Nucleus accumbens (tissue), 56 donors: ENCODE measurements at places on chromosomes 11 and 22.

DNA sequence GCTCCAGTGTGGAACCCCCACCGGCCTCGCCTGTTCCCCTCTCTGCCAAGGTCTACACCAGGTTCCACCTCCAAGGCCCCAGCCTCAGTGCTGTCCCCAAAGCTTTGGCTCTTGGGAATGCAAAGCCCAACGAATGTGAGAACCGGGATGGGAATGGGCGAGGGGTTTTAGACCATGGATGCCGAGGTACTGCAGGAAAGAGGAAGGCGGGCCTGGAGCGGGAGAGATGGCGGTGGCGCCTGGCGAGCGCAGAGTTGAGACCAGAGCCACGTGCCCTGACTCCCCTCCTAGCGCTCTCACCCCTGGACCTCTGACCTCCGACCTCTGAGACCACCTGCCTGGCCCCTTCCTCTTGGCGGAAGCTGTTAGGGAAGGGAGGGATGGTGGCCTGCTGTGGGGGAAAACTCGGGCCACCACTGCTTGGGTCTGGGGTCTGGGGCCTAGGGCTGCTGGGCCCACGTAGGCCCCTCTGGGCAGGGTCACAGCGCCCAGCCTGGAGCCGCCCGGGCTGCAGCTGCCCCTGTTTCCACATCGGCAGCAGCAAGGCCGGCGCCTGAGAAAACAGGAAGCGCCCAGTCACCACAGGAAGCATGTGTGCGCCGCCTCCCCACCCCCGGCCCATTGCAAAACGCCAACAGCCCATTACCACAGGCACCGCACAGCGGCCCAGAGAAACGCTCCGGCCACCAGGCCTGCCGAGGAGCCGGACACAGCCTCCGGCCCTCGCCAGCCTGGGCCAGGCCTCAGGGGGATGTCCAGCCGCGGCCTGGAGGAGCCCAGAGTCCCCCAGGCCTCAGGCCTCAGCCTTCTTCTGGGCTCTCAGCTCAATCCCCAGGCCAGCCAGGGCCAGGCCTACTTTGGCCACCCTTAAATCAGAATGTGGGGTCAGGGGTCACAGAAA lies 13.8 kb upstream of the SLC39A13 start:
- no peak for DNase-seq

DNA sequence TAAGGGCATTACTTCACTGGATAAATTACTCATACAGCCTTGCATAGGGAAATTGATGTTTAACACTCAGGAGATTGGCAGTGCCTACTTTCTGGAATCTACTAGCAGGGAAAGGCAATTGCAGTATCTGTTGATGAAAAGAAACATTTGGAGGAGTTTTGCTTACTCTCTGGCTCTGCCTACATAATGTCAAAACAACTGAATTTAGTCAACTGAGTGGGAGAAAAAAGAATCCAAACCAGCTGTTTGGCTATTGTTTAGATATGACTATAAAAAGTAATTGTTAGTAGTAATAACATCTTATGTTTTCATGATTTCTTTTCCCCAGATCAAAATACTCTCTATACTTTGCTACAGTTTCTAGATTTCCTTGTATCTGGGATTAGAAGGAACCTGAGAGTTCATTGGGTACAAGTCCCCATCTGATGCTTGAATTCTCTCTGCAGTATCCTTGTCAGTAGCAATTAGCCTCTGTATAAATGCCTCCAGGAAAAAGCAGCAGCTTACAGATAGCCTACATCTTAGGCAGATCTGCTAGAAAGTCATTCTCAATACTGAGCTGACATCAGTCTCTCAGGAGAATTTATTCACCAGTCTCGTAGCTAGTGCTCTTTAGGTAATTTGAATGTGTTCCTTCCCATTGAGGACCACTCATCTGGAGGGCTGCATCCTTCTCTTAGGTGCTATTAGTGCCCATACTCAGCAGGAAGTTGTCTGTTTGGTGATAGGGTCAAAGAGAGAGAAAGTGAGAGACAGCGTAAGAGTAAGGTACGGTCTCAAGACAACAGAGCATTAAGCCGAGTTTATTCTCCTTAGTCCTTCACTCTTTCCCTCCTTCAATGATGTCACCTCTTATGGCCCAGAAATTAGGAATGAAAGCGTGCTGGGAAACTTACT lies 185.9 kb upstream of the CCDC90B start:
- no peak for DNase-seq

DNA sequence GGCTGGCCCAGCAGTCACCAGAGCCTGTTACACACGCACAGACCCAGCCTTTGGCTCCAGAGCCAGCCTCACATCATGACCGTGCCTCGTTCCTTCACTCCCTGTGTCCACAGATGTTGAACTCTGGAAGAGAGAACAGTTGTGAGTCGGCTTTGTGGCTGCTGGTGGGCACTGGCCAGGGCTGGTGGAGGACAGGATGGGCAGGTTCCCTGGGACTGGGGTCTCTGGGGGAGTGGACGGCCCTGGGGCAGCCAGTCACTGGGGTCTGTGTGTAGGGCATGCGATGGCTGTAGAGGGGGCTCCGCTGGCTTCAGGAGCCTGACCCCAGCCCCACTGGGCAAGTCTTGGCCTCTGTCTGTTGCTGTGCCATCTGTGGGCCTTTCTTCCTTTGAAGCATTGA lies 1070.1 kb downstream of the BRD1 start:
- DNase-seq = no peak

GRCh38 chr11:20027556-20028013 lies 132.7 kb downstream of the DBX1 start:
- no peak for DNase-seq

GRCh38 chr11:14342906-14343305 lies 16.1 kb downstream of the RRAS2 start:
- DNase-seq = no peak

DNA sequence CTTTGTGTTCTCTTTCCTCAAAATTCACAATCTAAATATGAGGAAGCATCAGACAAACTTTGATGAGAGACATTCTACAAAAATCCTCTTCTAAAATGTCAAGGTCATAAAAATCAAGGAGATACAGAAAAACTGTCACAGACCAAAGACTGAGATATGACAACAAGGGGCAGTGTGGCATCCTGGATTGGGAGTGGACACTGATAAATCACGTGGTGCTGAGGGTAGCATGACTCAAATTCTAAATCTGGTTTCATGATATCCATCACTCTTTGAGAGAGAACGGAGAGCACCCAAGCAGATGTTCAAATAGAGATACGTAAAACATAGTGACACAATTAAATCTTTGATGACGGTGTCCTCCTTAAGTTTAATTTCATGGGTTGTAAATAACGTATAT lies 13.0 kb upstream of the CARD18 start:
- no peak for DNase-seq

DNA sequence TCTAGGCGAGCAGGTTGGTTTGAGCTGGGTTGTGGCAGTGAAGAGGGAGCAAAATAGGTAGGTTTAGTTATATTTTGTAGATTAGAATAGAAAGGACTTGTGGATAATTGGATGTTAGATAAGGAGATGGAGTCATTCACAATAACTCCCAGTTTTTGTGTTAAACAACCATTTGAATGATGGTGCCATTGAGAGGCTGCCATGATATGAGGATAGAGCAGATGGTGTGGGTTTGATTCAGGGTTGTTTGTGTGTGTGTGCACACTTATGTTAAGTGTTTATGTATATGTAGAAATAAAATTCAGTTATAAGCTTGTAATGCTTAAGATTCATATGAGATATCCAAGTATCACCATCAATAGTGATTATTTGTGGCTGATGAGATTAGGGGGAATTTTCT lies 166.6 kb downstream of the NXPE2 start:
- no peak for DNase-seq

DNA sequence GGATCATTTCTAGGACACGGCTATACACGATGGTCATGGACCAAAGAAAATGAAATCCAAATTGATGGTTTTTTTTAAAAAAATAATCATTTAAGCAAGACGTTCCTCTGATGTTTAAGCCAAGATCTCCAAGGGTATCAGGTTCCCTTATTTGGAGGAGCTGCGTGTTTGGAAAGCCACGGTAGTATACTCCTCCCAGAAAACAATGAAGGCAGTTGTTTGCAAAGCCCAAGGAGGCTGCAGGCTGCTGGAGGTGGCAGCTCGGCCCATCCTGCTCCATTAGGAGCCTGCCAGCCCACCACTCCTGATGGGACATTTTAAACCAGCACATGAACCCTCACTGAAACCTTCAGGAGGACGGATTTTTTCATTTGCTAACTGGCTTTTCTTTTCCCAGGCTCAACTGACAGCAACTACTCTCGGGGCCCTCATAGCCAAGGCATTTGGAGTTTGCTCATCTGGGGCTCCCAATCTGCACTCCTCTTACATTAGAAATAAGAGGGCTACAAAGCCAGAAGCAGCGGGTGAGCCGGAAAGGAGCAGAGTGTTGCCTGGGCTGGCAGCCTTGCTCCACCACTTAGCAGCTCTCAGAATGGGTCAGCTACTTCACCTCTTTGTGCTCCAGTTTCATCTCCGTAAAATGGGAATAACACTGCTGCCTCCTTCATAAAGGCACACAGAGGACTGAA lies 58.4 kb downstream of the ABTB2 start:
- no peak for DNase-seq

DNA sequence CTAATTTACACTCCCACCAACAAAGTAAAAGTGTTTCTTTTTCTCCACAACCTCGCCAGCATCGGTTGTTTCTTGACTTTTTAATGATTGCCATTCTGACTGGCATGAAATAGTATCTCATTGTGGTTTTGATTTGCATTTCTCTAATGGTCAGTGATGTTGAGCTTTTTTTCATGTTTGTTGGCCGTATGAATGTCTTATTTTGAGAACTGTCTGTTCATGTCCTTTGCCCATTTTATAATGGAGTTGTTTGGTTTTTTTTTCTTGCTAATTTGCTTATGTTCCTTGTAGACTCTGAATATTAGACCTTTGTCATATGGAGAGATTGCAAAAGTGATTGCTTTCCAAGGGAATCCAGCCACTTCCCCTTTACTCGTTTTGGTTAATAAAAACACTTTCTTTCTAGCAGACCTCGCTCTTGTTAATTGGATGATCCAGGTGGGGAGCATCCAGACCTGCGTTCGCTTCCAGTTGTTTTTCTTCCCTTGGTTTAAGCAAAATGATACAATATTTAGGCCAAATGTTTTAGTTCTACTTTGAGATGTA lies 17.1 kb upstream of the APOL4 start:
- DNase-seq = no peak

DNA sequence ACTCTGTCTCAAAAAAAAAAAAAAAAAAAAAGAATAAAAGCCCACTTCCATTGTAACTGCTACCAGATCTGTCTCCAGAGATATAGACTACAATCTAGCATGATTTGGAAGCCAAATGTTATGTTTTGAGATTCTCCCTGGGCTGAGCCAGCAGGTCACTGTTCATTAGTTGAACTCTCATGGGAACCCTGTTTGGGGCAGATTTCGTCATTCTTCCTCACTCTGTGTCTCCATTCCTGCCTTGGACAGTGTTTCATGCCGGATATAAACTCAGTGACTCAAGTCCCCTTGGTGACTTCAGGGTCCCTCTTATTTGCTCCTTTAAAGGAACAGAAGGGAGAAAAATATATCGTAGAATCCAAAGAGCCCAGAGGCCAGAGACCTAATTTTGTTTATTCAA lies 378.1 kb downstream of the LARGE1 start:
- no peak for DNase-seq

DNA sequence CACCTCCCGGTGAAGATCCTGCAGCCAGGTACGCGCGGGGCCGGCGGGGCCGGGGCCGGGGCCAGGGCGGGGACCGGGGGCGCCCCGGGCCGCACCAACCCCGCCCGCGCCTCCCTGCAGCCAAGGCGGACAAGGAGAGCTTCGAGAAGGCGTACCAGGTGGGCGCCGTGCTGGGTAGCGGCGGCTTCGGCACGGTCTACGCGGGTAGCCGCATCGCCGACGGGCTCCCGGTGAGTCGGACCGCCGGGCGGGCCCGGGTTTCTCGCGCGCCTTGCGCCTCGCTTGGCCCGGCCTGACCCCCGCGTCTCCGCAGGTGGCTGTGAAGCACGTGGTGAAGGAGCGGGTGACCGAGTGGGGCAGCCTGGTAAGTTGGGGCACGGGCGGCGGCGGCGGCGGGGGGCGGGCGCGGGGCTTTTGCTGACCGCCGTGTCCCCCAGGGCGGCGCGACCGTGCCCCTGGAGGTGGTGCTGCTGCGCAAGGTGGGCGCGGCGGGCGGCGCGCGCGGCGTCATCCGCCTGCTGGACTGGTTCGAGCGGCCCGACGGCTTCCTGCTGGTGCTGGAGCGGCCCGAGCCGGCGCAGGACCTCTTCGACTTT lies 531 bp downstream of the PIM3 start:
- DNase-seq = no peak

DNA sequence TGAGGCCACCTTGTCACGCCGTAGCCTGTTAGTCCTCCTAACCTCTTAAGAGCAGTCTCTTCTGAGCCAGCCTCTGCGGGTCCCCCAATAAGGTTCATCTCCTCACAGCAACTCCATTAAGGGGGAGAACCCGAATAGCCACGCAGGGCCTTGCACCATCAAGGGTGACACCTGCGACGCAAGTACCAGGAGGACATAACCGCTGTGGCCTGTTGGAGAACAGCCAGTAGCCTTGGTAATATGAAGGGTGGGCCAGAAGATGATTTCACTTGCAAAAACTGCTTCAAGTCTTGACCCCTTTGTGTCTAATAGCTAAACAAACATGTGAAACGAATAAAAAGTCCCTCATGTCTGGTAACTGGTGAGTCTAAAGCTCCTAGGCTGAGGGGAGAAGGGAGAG lies 14.8 kb downstream of the ARFGAP2 start:
- no peak for DNase-seq

GRCh38 chr11:121415856-121416255 lies 36.3 kb upstream of the SORL1 start:
- no peak for DNase-seq

GRCh38 chr22:17842386-17842785 lies 68.1 kb upstream of the BID start:
- DNase-seq = no peak

- no peak for DNase-seq
Measured at GRCh38 chr11:44623731-44624491, 58.4 kb downstream of the CD82 start.

DNA sequence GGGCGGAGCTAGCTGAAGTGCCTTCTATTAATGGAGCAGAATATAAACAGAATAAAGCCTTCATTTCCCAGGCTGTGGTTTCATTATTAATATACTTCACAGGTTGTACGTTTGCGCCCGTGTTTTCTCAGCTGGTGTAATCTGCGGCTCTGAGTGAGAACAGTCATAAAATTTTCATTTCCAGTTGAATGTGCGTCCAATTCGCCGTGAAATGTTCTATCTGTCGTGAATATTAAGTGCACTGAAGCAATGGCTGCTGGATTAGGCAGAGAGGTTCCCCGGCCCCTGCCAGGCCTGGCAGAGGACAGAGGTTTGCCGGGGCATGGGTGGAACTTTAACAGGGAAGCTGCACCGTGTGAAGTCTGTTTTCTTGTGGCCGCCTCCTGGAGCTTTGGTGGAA lies 874.4 kb downstream of the NTM start:
- no peak for DNase-seq

- DNase-seq = no peak
Measured at GRCh38 chr22:33841281-33842005, 78.8 kb downstream of the LARGE1 start.

- DNase-seq = no peak
Measured at GRCh38 chr11:114354076-114354475, 46.2 kb downstream of the C11orf71 start.

- no peak for DNase-seq
Measured at GRCh38 chr11:92595052-92595451, 370.4 kb downstream of the FAT3 start.

GRCh38 chr11:59380263-59381059 lies 21.8 kb downstream of the OR5AN1 start:
- DNase-seq = no peak

- DNase-seq = no peak
Measured at GRCh38 chr11:6418557-6419008, 311 bp downstream of the APBB1 start.
